NCI-H510A treated with DMSO at 0.1 percent for 48 hours (cell line): ENCODE measurements at places on chromosomes 4 and X.

GRCh38 chr4:34170946-34171345, 2073.4 kb downstream of the ARAP2 start:
- no peak for DNase-seq

GRCh38 chr4:7753271-7753670, 186.4 kb downstream of the AFAP1 start:
- no peak for DNase-seq

GRCh38 chr4:84089652-84090437, 409.2 kb downstream of the NKX6-1 start:
- no peak for DNase-seq

GRCh38 chrX:130179579-130180215, 7.9 kb downstream of the RAB33A start:
- DNase-seq = no peak

GRCh38 chrX:154371789-154372300, 2.6 kb downstream of the FLNA start:
- DNase-seq = no peak

DNA sequence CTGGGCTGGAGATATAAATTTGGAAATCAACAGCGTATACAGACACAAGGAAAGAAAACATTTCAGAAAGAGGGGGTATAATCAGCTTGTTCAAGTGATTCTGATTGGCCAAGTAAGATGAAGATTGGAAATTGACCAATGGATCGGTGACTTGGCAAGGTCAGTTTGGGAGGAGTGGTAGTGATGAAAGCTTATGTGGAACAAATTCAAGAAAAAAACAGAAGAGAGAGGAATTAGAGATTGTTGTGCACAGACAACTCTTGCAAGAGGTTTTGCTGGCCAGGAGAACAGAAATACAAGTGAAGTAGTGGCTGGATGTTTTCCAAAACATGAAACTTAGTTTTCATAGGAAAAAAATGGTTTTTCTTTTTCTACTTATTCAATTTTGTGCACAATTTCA, 16.3 kb downstream of the CD38 start:
- DNase-seq = no peak

DNA sequence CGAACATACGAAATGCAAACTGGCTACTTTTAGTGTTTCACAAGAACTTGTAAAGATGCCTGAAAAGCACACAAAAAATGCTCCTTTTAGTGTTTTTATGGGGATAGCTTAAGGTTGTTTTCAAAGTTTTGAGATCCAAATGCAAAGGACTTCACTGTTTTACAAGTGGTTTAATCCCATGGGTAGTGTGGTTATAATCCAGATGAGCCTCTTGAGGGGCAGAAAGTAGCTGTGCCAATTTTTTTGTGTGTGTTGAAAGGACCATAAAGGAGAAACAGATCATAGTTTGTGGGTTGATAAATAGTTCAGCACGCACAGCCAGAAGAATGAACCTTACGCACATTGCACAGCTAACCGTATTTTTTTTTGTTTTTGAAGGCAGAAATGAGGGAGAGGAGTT, 126.9 kb upstream of the GIMD1 start:
- DNase-seq = no peak

GRCh38 chr4:138114434-138114833, 127.7 kb downstream of the SLC7A11 start:
- no peak for DNase-seq

GRCh38 chrX:71111921-71112431, 599 bp upstream of the IL2RG start:
- DNase-seq = no peak

DNA sequence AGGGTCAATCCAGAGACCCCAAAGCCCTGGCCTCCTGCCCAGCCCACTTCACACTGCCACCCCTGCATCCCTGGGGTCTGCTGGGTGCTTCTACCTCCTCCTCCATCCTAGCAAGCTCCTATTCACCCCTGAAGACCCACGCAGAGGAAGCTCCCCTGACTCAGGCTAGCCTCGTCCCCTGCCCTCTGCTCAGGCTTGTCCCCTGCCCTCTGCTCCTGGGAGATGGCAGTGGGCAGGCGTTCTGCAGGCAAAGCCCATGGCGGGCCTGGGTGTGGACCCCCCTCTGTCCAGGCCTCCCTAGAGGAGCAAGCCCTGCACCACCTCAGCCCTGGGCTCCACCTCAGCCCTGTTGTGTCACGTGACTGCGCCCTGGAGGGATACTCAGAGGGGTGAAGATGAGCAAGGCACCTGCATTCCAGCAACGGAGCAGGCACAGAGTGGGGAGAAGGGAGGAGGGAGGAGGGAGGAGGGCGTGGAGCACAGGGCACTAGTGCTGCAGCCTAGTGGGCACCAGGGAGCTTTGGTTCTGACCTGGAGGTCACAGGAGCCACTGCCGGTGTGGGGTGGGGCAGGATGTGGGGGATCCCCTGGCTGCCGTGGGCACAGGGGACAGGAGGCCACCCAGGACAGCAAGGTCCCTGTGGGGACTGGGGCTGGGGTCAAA, 27.6 kb upstream of the FGFR3 start:
- no peak for DNase-seq

DNA sequence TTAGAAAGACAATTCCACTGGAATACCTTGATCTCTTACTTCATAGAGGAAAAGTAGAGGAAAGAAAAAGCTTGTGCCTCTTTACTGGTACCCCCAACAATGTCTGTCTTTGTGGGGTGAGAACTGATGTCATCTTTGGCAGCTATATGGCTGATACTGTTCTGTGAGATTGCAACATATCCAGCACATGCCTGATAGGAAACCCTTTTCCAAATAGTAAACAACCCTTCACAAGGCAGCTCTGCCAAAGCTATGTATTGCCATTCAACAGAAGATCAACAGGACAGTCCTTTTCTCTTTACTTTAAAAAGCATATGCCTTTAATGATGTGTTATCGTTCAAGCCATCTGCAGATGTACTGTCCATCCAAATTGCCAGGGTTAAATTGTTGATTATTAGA, 105.9 kb downstream of the IL1RAPL1 start:
- no peak for DNase-seq

DNA sequence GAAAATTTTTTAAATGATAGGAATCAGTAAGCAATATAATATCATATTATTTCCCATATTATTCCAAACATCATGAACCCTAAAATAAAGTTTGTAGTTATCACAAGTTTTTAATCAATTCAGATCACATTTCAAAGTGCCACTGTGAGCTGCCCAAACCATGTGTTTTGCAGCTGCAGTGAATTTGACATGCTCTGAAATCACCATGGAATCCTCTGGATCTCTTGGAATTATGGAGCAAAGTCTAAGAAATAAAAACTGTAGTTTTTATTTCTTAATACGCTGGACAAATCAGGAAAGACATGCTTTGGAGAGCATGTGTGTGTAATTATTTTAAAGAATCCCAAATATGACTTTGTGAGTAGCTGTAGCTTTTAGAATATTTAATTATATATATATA, 262.7 kb downstream of the ANKRD50 start:
- DNase-seq = no peak
